ENCODE measurements at places on chromosomes 4 and X. TPM values are rescaled to one million over a fixed set of nuclear protein-coding genes. Genes with fewer than 3 reads are reported as not detected.

DNA sequence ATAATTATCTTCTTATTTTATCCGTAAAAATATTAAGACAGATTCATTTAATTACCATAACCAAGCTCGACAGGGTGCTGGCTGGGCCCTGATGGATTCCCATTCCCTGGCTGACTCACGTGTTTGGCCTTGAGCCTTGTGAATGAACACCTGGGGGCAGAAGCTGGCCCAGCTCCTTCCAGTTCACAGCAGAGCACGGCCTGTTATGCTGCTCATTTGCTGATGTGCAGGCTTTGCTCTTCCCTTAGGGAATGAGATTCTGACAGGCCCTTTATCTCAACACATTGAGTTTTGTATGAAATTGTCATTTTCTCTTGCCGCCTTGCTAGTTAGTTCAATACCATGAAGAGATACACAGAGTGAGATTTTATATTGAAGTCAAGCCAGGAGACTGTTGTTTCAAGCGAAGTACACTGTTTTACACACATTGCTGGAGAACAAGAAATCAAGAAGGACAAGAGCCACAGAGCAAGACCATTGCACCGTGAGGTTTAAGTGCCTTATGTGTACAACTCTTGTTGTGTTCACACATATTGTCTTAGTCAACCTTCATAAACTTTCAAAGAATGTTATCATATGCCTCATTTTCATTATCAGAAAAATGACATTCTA, 1583.3 kb downstream of the STIM2 start:
- DNase-seq, result peak; percentile 64

- DNase-seq, result no peak
These were observed 3.7 kb downstream of the FGD1 start for GRCh38 chrX:54492340-54492739.

- DNase-seq, result no peak
These were observed 188.8 kb downstream of the CRLF2 start for GRCh38 chrX:1023676-1024075.

- DNase-seq, result peak; percentile 96
These were observed 562.5 kb downstream of the CCSER1 start for GRCh38 chr4:90689739-90690138.

DNA sequence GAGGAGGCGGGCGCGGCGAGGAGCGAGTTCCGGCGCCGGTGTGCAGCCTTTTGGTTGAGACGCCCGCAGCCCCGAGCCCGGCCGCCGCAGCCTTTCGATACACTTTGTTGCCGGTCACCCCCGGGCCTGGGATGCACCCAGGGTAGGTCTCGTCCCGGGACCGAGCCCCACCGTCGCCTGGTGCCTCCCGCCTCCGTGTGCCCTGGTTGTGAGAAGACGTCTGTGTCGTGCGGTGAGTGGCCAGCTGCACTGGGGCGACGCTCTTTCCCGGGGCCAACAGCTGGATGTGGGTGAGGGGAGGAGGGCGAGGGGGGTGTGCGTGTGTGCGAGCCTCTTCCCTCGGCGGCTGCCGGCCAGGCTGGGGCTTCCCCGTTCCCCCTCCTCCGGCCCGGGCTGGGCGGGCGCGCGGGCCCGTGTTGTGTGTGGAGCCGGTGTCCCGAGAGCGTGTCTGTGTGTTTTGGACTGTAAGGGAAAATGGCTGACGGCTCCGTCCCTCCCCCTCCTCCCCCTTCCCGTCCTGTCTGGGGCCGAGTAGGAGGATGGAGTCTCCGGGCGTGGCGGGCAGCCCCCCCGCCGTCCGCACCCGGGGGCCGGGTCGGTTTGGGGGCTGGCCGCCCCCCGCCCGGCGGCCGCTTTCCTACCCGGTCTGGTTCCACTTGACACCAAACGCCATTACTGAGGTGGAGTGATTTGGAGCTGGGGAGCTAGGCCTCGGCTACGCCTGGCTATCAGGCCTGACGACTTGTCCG, 807 bp downstream of the USP9X start:
- DNase-seq, result no peak

GRCh38 chrX:132677233-132677716, 188.4 kb upstream of the MBNL3 start:
- DNase-seq, result no peak

DNA sequence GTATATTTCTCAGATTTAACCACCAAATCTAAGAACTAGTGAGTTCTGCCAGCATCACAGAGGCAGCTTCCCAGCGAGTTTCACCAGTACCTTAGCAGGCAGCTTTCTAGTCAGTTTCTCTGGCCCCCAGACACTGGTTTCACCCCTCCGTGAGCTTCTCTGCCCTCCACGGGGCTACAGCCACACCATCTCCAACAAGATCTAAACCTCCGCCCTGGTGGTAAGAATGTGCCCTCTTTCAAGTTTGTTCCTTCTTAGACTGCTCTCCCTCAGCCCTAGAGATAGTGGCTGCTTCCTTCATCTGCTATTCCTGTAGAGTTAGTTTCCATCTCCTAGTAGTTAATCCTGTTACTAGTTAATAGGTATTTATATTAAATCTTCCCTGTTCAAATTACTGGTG, 60.5 kb upstream of the TAB3 start:
- DNase-seq, result no peak

GRCh38 chr4:37976991-37977470, 16.8 kb downstream of the PTTG2 start:
- no peak for DNase-seq

GRCh38 chr4:48445704-48446103, 37.4 kb upstream of the SLC10A4 start:
- no peak for DNase-seq

GRCh38 chrX:124217304-124218251, 114.9 kb upstream of the TEX13D start:
- DNase-seq, result peak; percentile 77

GRCh38 chr4:141473952-141474351, 162.4 kb upstream of the IL15 start:
- no peak for DNase-seq

DNA sequence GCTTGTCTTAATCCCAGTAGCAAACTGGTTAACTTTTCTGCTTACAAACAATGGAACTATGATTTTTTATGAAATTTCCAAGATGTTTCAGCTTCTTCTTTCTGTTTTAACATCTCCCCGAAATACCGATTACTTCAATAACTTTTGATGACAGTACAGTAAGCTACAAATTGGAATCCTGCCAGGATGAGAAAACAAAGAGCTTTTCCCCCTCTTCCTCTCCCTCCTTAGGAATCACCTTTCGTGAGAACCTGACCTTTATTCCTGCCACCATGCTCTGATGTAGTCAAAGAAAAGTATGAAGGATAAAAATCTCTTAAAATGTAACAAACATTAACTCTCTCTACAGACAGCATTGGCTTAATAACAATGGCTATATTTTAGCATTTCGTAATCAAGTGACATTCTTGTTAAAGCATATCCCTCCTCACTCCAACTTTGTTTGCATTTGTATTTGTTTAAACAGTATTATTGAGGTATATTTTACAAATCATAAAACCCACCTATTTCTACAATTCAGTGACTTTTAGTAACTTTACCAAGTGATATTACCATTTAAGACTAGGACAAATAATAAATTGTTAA, 148.7 kb upstream of the NAP1L5 start:
- peak; percentile 13 for DNase-seq

DNA sequence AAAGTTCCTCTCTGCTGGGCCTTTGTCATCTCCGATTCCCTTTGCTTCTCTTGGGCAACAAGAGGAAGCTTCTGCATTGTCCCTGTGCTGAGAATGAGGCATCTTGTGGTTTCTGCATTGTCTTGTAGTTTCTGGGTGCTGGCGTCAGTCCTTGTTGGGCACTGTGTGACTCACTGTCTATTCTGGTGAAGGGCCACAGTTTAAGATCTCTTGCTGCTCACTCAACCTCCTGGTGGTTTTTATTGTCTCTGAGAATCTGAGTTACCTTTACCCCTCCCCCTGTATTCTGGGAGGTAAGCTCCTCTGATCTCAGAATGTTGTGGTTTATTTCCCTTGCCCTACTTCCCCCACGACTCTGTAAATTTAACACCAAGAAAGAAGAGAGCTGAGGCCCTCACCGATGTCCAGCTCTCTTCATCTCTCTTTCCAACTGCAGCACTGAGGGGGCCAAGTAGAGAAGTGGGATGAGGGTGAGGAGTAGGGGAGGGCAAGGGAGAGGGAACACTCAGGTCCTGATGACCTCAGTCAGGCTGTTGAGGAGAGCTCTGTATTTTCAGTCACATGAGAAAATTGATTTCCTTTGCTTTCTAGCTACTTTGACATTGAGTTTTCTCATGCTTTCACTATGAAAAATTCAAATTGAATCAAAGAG, 441.6 kb upstream of the PITX2 start:
- peak; percentile 99 for DNase-seq

- DNase-seq, result no peak
These were observed 76.8 kb downstream of the JAKMIP1 start for GRCh38 chr4:6123541-6123940.

NDST3 gene
- not detected for polyA plus RNA-seq

AFF2 gene
- polyA plus RNA-seq, result not detected

NALF2 gene
- polyA plus RNA-seq, result 0.69 TPM

SHOX gene
- not detected for polyA plus RNA-seq

FGFBP2 gene
- polyA plus RNA-seq, result not detected
